Common myeloid progenitor, CD34-positive (primary cell): ENCODE measurements at places on chromosomes 6 and 20.

GRCh38 chr6:104754788-104755409 is 104.8 kb downstream of the HACE1 start:
- peak; percentile 63 for DNase-seq

GRCh38 chr6:86203044-86203443 is 560.4 kb upstream of the SYNCRIP start:
- DNase-seq: no peak

- DNase-seq: no peak
These were observed 37.1 kb upstream of the NCOA3 start for GRCh38 chr20:47464380-47465101.

- DNase-seq: no peak
These were observed 2.5 kb downstream of the LY6G6D start for GRCh38 chr6:31717499-31718222.

- DNase-seq: no peak
These were observed 54.9 kb upstream of the CD93 start for GRCh38 chr20:23140991-23141390.

GRCh38 chr6:31900917-31901414 is 920 bp downstream of the ZBTB12 start:
- DNase-seq: no peak

GRCh38 chr6:73790574-73790973 is 94.6 kb downstream of the CD109 start:
- DNase-seq: no peak

GRCh38 chr6:4903751-4904370 is 100.0 kb downstream of the RPP40 start:
- no peak for DNase-seq

GRCh38 chr6:121771937-121772720 is 336.7 kb downstream of the GJA1 start:
- no peak for DNase-seq

GRCh38 chr20:34559311-34560140 is 1.0 kb downstream of the MAP1LC3A start:
- no peak for DNase-seq

- DNase-seq: no peak
These were observed 6.0 kb downstream of the LHFPL5 start for GRCh38 chr6:35810971-35811698.

DNA sequence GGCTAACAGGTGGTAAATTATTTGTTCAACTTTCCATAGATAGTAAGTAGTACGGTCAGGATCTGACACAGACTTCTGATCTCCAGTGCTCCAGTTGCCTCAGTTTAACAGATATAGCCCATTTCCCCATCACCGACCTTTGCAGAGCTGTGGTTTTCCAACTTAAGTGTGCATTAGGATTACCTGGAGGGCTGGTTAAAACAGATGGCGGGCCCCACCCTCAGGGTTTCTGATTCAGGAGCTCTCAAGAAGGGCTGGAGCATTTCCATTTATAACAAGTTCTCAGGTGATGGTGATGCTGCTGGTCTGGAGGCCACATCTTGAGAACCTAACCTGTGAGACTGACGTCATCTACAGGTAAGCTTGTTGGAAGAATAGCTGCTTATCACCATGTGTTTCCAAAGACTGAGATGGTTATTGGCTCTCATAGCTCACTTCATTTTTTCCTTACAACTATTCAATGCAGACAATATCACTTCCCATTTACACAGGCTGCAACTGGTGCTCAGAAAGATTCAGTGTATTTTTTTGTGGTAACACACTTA is 360.1 kb upstream of the CHD6 start:
- no peak for DNase-seq

GRCh38 chr20:6884114-6884513 is 116.6 kb downstream of the BMP2 start:
- peak; percentile 28 for DNase-seq
